ENCODE measurements at places on chromosomes 5 and 9.

DNA sequence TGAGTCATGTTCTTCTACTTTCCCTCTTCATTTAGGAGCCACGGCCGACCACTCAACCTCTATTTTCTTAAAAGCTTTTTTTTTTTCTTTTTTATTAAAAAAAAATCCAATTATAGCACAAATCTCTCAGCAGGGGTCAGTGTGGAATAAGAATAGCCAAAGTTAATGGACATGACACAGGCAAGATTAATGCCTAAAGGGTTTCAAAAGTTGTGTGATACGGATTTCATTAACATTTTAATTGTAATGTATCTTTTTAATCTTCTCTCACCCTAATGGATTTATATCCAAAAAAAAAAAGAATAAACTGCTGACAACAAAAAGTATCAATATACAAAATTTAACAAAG, 5.4 kb downstream of the NACC2 start:
- peak; percentile 26 for DNase-seq

DNA sequence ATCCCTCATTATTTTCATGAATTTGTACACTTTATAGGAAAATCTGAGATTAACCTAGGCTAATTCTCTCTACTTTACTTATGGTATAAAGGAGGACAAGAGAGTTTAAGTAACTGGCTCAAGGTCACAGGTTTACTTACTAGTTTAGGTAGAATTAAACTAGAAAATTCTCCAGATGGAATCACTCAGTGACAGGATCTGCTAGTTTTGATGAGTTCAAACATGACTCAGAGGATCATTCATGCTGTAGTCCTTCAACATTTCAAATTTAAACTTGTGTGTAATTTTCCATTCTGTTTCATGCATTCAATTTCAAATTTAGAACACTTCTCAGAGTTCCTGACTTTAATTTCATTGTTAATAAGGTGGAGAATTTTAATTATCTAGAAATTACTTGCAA, 485.7 kb upstream of the TUSC1 start:
- no peak for DNase-seq

DNA sequence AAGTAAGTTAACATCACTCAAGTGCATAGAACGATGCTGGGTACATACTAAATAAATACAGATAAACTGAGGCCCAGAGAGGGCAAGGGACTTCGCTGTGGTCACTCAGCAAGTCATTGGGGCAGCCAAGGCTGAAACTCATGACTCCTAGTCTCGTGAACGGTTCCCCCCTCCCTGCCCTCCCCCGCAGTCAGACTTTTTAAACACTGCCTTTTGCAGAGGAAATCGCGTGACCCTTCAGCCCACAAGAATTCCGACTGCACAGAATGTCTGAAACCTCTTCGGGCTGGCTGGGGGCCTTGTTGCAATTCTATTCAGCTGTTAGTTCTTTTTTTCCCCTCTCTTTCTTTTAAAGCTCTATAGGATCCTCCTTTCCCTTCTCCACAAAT, 28.1 kb downstream of the NEK6 start:
- DNase-seq: no peak

- no peak for DNase-seq
Measured at GRCh38 chr5:178193251-178193809, 6.2 kb upstream of the GMCL2 start.

DNA sequence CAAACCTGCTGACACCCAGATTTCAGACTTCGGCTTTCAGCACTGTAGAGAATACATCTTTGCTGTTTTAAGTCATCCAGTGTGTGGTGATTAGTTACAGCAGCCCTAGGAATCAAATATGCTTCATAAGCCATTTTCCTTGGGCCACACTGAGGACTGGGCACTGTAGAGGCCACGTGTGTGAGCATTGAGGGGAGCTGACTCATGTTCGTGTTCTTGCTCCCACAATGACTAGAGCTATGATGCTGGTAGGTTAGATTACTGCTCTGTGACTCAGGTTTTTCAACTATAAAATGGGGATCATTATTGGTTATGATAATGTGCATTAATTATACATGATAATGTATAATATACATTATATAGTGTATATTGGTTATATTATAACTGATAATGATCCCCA, 96.5 kb upstream of the PALM2AKAP2 start:
- no peak for DNase-seq

DNA sequence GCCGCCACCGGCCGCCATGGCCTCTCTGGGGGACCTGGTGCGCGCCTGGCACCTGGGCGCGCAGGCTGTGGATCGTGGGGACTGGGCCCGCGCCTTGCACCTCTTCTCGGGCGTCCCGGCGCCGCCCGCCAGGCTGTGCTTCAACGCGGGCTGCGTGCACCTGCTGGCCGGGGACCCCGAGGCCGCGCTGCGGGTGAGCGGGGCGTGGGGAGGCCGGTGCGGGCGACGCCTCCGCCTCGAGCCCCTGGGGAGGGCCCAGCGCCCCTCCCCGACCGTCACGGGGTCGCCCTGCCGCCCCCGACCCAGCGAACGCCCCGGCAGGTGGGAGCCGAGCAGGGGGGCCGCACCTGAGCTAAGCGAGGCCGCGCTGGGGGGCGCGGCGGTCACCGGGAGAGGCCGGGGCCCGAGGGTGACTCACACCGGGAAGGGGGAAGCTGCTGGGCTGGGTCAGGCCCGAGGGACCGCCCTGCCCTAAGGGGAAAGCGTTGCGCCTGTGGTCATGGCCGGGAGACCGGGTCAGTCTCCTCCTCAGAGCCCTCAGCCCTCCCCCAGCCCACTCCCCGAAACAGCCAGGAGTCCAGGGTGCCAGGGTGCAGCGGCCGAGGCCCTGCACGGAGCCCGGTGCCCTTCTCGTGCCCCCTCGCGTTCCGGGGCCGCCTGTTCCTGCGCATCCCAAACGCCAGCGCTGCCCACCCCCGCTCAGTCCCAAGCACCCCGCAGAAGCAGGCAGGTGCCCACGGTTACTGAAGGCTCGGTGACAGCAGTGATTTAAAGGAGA, 510 bp downstream of the NOXA1 start:
- DNase-seq: no peak

DNA sequence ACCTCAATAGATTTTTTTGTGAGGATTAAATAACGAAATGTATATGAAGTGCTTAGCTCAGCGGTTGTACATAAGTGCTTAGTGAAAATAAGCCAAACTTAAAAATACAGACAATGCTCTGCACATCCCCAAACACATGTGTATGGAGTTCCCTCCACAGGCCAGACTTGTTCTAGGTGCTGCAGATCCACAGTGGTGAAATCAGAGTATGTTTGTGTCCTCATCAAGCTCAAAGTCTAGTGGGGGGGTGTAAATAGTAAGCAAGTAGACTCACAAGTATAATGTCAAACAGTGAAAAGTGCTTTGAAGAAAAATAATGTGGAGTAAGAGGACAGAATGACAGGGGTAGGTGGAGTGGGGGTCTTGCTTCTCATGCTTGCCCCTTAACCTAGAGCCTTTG, 157.4 kb upstream of the SPRY4 start:
- DNase-seq: no peak

DNA sequence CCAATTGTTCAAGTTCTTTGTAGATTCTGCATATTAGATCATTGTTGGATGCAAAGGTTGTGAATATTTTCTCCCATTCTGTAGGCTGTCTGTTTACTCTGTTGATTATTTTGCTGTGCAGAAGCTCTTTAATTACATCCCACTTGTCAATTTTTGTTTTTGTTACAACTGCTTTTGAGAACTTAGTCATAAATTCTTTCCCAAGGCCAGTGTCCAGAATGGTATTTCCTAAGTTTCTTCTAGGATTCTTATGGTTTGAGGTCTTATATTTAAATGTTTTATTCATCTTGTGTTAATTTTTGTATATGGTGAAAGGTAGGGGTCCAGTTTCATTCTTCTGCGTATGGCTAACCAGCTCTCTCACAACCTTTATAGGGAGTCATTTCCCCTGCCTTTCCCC, 116.5 kb downstream of the CPLANE1 start:
- DNase-seq: no peak

DNA sequence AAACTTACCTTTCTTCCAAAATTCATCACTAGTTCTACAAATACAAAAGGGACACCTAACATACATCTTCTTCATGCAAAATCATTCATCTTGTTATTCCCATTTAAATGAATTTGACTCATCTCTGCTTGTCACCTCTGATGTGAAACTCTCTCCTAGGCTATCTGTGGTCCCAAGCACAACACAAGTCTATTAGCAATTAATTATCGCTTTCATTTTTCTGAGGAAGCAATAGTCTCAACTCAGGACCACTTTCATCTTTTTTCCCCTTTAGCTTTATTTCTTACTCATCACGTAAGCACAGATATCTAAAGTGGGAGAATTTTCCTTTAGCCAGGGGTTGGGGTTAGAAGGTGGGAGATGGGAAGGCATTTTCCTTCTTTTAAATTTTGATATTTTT, 131.9 kb downstream of the ST8SIA4 start:
- DNase-seq: no peak

Data from NCI-H524 (cell line).